ENCODE measurements at places on chromosomes 7 and 10.

DNA sequence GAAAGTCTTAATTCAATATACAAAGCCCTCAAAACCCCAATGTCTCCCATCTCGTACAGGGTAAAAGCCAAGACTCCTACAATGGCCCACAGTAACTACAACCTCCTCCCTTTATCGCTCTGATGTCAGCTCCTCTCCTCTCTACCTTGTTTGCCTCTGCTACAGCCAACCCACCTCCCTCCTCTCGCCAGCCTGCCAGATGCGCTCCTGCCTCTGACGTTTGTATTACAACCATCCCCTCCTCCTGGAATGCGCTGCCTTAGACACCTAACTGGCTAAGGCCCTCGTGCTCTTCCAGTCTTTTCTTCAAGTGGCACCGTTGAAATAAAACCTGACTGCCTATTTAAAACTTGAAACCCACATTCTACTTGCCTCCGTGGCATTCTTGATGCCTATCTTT lies 115.3 kb upstream of the MYO3A start:
- DNase-seq, result no peak

GRCh38 chr10:132774181-132774901 lies 11.6 kb downstream of the NKX6-2 start:
- no peak for DNase-seq

GRCh38 chr10:116765648-116766081 lies 23.3 kb upstream of the HSPA12A start:
- no peak for DNase-seq

DNA sequence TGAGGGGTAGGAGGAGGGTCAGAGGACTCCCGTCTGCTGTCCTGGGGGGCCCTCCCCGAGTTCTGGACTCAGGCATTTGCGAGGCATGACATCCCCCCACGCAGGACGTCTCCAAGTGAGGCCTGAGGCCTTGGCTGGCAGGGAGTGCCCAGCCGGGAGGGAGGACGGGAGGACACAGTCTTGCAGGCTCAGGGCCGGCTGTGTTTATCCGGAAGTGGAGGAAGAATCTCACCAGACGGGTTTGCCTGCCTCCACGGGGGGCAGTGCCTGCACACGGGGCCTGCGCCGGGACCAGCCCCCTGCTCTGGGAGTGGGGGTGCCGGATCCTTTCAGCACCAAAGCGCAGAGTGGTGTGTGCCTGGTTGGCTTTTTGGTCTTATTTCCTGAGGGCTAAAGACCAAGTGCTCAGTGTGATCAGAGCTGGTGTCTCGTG lies 10.9 kb downstream of the PWWP2B start:
- no peak for DNase-seq

GRCh38 chr10:30719832-30720231 lies 90.3 kb upstream of the LYZL2 start:
- no peak for DNase-seq

- no peak for DNase-seq
Measured at GRCh38 chr7:82319674-82320118, 123.9 kb downstream of the CACNA2D1 start.

- DNase-seq, result no peak
Measured at GRCh38 chr7:27132214-27132613, 1.7 kb upstream of the HOXA4 start.

- no peak for DNase-seq
Measured at GRCh38 chr10:123250640-123251039, 96.4 kb downstream of the BUB3 start.

DNA sequence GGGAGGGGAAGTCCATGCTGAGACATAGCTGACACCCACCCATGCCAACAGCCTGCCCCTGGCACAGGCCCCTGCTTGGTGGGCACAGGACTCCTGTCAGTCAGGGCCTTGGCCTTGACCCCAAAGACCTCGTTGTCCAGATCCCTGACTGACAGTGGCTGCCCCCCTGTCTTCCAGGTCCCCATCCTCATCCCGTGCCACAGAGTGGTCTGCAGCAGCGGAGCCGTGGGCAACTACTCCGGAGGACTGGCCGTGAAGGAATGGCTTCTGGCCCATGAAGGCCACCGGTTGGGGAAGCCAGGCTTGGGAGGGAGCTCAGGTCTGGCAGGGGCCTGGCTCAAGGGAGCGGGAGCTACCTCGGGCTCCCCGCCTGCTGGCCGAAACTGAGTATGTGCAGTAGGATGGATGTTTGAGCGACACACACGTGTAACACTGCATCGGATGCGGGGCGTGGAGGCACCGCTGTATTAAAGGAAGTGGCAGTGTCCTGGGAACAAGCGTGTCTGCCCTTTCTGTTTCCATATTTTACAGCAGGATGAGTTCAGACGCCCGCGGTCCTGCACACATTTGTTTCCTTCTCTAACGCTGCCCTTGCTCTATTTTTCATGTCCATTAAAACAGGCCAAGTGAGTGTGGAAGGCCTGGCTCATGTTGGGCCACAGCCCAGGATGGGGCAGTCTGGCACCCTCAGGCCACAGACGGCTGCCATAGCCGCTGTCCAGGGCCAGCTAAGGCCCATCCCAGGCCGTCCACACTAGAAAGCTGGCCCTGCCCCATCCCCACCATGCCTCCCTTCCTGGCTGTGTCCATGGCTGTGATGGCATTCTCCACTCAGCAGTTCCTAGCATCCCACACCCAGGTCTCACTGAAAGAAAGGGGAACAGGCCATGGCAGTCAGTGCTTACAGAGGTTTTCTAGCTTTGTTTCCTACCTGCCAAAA lies 197.2 kb downstream of the EBF3 start:
- no peak for DNase-seq

- no peak for DNase-seq
Measured at GRCh38 chr10:56823849-56824248, 462.8 kb upstream of the ZWINT start.

GRCh38 chr7:1127001-1127400 lies 33.0 kb downstream of the ZFAND2A start:
- no peak for DNase-seq

- no peak for DNase-seq
Measured at GRCh38 chr10:22420787-22421517, 75.7 kb downstream of the SPAG6 start.

DNA sequence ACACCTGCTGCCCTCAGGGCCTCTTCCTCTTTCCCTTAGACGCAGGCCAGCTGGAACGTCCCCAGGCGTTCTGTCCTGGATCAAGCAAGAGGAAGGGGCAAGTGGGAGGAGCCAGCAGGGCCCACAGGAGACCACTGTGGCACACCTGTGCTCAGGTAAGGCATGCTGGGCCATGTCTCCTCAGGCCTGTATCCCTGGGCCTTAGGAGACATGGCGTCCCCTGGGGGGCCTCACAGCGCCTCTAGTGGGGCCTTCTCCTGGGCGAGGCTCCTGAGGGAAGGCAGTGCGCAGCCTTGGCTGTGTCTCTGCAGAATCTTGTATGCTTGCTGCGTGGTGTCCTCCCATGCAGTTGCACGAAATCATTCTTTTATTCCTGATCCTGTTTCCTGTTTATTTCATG lies 31.3 kb downstream of the ZNF783 start:
- DNase-seq, result no peak

DNA sequence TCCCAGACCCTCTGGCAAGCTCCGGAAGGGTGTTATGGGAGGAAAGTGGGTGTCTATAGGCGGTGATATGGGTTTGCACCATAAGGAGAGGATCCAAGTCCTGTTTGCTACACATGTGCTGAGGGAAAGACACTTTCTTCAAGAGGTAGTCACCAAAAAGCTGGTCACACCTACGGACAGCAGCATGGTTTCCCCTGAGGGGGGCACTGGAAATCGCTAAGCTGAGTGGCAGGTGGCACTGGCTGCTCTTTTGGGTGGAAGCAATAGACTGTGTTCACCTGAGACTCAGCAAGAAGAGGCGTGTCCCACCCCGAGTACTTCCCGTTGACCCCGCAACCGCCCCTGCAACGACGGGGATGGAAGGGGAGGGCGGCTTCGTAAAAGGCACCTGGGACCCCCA lies 1.8 kb upstream of the FOXI2 start:
- no peak for DNase-seq

- no peak for DNase-seq
Measured at GRCh38 chr10:128863411-128863810, 603.6 kb upstream of the MGMT start.

GRCh38 chr10:131260031-131260430 lies 51.5 kb downstream of the TCERG1L start:
- no peak for DNase-seq

DNA sequence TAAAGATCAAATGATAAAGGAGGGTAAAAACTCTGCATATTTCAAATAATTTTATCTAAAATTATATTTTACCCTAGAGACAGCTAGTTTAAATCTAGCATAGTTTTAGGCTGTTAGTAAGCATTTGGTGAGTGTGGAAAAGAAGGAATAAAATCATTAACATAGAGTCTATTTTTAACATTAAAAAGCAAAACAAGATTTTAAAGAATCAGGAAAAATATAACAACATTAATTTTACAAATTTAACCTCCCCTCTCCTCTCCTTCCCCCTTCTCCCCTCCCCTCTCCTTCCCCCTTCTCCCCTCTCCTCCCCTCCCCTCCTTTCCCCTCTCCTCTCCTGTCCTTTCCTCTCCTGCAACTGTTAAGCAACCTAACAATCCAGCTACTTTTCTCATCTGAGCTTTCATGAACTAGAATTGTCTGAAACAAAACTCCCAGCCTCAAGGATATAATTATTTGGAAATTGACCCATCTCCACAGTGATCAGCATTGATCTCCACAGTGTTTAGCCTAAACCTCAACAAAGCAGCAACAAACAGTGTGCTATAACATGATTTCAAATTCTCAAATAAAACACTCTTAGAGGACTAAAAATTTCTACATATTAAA lies 293.2 kb downstream of the PPP1R3A start:
- DNase-seq, result no peak

GRCh38 chr7:9488555-9488954 lies 1055.1 kb downstream of the NXPH1 start:
- no peak for DNase-seq

DNA sequence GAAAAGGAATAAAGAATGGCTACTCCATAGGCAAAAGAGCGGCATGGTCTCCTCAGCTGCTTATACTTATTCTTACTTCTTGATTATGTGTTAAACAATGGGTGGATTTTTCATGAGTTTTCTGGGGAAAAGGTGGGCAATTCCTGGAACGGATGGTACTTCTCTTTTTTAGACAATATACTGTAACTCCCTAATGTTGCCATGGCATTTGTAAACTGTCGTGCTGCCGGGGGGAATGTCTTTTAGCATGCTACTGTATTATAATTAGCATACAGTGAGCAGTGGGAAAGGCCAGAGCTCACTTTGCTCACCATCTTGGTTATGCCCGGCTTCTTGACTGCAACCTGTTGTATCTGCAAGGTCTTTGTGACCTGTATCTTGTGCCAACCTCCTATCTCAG lies 372.1 kb upstream of the AKR1E2 start:
- DNase-seq, result no peak

DNA sequence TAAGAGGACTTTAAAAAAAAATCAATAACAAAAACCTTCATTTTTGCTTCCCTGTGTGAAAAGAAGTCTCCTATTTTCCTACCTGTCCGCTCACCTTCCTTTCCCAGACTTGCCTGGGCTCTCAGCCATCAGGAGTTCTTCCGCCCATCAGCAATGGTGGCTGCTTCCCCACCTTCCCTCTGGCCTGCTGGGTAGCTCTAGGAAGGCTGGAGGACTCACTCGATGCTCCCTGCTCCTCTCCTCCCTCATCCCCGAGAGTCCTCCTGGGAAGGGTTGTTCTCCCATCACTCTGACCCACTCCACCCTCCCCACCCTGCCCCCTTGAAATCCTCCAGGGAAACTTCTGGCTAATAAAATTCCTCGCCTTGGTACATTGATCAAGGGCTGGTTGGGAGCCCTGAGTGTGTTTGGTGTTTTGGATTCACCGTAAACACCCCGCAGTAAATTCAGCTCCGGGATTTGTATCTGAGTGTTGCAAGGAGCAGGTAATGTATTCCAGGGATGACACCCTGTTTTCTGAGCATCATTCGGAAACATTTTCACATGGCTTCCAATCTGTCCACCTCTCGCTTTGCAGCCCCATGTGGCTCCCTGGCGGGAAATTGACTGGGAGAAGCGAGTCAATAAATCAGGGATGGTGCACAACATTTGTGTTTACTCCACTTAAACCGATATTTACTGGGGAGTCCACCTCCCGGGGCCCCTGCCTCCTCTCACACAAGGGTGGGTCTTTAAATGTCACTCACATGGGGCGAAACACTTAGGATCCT lies 126.4 kb upstream of the SDK1 start:
- no peak for DNase-seq

DNA sequence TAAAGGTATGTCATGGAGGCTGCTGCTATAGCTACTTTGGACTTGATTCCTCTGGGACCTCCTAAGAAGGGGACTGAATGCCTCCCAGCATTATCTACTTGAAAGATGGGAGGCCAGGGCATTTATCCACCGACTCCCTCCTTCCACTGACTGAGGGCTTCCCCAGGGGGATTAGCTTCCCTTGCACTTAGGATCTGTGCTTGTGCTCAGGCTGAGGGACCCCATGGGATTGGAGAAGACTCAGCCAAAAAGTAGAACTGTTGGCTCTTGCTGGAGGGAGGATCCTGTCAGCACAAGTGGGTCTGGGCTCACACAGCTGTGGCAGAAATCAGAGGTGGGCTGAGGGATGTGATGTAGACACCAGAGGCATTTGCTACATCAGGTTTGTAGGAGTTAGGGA lies 81.5 kb upstream of the SYPL1 start:
- no peak for DNase-seq

DNA sequence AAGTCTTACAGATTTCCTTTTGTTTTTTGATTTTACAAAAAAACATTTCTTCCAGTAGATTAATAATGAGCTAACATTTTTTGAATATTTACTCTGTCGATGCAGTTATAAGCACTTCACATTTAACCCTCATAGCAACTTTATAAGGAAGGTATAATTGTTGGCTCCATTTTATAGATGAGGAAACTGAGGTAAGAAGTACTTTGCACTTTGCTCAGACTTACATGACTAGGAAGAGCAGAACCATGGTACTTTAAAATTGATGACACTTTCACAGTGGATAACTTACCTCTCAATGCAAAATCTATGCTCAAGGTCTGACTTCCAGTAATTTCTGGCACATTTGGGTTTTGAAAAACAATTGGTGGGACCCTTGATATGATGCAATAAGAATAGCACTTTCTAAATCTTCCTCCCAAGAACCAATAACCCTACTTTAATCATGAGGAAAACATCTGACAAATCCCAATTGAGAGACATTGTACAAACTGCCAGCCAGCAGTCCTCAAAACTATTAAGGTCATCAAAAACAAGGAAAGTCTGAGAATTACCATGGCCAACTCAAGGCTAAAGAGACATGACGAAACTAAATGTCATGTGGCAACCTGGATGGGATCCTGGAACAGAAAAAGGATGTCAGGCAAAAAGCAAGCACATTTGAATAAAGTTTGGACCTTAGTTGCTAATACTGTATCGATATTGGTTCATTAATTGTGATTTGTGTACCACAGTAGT lies 72.6 kb downstream of the RALA start:
- DNase-seq, result no peak

GRCh38 chr10:104391150-104391968 lies 37.7 kb downstream of the CFAP58 start:
- DNase-seq, result no peak

GRCh38 chr10:98899018-98899417 lies 336.6 kb downstream of the HPSE2 start:
- no peak for DNase-seq

Data from stimulated activated CD8-positive, alpha-beta memory T cell treated with anti-CD3 and anti-CD28 coated beads, Interleukin-2, amount 100 ng/mL, for 1 hour (primary cell).